ENCODE measurements at places on chromosomes 1 and 21.

DNA sequence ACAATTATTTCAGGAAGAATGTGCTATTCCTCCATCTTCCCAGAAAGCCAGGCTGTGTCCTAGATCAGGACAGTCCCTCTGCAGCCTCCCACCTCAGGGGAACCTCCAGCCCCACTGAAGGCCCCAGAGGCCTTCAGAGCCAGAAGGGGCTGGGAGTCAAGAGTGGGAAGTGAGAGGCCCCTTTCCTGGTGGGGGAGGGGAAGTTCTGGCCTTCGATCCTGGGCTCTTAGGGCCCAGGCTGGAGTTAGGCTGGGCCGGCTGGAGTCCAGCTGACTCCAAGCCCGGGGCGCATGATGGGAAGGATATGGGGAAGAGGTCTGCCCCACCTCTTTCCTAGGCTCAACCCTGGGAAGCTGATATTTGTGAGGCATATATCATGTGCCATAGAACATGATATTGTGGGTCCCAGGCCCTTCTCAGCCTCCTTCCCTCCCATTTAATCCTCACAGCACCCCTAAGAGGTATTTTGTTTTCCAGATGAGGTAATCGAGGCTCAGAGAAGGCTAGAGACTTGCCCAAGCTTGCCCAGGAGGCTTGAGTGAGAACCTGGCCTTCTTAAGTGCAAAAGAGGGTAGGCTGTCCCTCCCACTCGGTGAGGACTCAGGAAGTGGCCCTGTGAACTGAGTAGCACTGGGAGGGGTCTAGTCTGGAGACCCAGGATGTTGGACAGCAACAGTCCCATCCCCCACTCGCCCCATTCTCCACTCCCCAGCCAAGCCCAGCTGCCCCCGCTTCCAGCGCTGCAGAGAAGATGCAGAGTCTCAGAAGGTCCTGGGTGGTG lies 18.6 kb upstream of the HSPG2 start:
- DNase-seq, result no peak

GRCh38 chr1:238399558-238399957 lies 508.8 kb upstream of the ZP4 start:
- no peak for DNase-seq

DNA sequence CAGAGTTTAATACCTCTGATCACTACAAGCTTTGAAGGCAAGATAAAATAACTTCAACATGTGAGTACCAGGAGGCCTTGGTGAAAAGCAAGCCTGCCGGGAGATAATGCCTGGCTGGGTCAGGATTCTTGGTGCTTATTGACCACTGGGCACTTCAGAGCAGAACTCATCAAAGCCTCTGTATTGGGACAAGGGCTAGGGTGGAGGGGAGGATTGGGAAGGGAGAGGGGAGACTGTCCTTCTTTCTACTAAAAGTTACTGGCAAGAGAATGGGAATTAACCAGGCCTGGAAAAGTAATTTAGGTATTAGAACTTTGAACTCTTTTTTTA lies 35.2 kb downstream of the NEK2 start:
- DNase-seq, result no peak

GRCh38 chr1:10866321-10867093 lies 70.1 kb upstream of the CASZ1 start:
- no peak for DNase-seq

DNA sequence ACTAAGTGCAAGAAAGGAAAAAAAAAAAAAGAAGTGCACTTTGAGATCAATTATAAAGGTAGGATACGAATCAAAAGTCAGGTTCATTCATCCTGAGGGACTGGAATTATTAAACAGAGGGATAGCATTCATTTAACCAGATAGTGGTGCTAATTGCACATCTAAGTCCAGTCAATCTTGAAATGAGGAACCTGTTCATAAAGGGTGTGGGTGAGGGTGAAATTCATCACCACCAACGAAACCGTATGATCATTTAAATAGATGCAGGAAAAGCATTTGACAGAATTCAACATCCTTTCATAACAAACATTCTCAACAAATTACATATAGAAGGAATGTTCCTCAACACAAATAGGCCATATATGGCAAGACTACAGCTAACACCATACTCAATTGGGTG lies 5.6 kb downstream of the CTSS start:
- no peak for DNase-seq

- DNase-seq, result no peak
These were observed 104.9 kb upstream of the TNR start for GRCh38 chr1:175848329-175848728.

DNA sequence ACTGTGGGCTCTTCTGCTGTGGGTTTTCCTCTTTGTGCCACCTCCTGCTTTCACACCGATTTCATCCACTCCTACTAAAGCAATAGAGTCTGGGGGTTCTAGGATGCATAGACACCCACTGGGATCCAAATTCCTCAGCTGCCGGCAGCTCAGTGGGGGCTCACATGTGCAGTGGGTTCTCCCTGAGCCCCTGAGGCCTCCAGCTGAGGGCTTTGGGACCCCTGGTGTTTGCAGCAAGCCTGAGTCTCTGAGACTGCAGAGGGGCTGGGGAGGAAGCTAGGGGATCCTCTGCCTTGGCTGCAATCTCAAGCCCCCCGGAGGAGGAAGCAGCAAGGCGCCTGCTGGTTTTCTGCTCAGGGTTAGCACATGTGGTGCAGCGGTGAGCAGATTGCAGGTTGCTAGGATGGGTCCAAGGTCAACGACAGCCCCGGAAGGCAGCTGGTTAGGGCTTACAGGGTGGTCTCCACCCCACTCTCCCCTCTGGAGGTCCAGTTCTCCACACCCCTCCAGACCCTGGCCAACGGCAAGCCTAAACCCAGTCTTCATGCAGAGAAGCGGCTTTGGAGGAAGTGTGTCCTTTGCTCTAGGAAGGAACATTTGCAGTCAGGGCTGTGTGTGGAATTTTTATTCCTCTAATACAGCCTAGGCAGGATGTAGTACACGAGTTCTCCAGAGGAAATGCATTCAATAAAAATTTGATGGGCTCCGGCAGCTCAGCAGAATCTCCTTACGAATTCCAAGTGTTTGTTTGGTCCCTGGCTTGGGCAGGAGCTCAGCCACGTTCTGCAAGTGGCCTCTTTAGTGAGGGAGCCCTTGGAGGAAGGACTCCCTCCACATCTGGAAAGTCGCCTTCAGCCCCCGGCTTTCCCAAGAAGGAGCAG lies 269.1 kb upstream of the VAMP3 start:
- DNase-seq, result no peak

- DNase-seq, result no peak
These were observed 62.1 kb downstream of the MEF2D start for GRCh38 chr1:156438278-156438987.

DNA sequence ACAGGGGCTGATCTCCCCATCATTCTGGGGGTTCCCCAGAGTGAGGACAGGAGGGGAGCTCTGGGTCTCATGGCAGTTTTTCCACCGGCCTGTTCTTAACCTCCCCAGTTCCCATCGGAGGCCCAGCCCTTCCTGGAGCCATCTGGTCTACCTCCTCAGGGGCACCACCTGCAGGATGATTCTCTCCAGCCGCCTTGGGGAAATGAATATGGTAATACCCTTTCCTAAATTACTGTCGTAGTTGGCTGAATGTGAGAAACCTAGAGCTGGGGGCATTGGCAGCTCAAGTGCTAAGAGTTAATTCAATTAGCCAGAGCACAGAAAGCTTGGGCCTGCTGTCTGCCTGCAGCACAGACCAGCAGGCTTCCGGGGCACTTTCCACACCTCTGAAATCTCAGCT lies 64.9 kb downstream of the TAS1R2 start:
- no peak for DNase-seq

DNA sequence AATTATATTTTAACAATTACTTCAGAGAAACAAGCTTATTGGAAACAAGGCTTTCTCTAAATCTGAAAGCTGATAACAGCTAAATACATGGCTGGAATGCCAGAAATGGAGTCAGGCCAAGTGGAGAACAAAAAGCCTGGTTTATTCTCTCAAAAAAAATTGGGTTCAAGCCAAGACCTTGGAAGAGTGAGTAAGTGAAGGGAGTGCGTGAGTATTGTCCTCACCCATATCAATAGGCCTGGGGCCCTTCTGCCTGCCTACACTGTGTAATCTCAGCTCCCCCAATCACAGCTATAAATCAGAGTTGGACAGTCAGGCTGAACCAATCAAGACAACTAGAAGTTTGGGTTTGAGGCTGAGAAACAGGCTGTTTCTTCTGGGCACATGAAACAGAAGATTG lies 7.4 kb downstream of the KYAT3 start:
- no peak for DNase-seq
